ENCODE measurements at places on chromosomes 12 and 14.

DNA sequence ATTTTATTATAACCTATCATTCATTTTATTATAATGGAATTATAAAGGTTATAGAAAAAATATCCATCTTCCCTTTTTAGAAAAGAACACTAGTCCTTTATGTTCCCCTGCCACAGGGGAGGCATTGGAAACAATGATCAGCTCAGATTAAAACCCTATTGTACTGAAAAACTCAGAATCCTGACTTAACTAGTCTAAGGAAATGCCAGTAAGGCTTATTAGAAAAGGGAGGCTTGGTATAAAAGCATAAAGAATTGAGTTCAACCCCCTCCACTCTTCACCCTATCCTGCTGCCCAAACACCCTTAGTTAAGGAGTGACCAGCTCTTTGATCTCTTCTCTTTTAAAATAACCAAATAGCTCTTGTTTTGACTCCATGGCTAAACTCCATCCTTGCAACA lies 36.0 kb downstream of the PUS7L start:
- DNase-seq: no peak

GRCh38 chr12:113056631-113057488 lies at the start of gene DTX1:
Gene DTX1, plus strand, starts transcription at chr12:113056730. Its CDS starts 1,463 bp downstream, at chr12:113058193.
- DNase-seq: no peak

DNA sequence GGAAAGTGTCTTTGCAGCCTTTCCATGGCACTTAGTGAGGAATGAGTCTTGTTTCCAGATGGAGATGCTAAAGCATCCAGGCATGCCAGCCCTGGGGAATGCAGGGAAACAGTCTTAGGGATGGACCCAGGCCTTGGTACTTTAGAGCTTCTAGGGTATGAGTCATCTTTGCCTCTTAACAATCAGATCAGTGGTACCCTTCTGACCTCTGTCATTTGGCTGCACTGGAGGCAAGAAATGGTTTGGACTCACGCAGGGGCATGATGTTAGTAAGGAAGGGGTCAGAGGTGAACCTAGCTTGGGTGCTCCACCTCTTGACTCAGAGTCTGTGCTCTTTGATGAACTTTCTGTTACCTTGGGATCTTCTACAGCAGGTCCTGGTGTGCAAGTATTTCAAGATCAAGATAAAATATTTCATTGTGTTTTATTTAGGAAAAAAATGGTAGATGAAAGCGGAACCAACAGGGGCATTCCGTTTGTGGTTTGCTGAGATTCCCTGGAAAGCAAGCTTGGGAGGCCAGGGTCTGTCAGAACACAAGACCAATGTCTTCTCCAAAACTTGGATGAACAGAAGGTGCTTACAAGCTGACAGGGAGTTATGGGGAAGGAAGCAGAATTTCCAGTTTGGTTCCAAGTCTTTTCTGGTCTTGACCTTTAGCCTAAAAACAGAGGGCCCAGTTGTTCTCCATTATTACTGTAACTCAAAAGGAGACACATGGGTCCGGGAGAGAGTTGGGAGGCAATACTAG lies 216.2 kb downstream of the ZFP36L1 start:
- peak; percentile 68 for DNase-seq

DNA sequence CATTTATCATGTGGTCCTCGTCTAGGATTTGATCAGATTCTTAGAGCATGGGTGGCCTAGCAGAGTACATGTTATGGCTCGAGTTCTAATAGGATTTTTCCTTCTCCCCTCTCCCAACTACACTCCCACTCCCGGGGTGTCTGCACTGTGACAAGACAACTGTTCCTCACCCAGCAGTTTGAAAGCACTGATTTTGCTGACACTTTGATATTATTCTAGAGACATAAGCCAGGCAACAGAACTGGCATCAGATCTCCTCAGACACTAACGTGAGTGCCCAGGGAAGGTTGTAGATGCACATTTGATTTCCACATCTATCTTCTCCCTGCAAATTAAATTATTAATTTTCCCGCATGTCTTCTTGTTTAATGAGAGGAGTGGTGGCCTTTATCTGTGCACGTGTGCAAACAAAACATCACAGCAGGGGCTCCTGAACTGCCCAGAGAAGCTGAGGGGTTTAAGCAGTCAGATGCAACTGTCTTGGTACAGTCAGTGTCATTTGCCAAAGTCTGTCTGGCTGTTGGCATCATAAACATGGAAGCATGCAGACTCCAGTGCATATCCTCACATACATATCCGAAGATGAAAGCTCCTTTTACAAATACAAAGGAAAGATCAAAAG lies 491.8 kb downstream of the NPAS3 start:
- no peak for DNase-seq

- DNase-seq: no peak
Observed at GRCh38 chr14:102392506-102392905, 29.8 kb downstream of the TECPR2 start.

DNA sequence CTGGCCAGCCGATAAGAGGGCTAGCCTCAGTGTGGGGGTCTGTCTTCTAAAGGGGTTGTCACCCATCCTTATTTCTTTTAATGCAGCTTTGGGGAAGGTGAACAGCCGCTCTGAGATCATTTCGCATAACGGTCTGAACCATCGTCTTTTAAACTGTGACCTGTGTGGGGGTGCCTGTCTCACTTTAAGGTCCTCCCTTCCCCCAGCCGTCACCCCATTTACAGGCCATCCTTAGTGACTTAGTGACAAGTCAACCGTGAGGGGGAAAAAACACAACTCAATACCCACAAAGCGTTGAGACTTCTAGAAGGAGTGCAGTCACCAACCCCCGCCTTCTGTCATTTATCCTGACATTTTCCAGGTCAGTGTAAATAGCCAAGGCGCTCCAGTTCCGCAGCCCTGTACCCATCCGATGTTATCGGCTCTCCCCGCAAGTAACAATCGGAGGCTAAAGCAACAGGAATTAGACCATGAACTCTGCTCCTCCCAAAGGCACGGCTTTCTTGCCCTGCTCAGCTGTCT lies 505 bp upstream of the DENND5B start:
- DNase-seq: peak; percentile 11

DNA sequence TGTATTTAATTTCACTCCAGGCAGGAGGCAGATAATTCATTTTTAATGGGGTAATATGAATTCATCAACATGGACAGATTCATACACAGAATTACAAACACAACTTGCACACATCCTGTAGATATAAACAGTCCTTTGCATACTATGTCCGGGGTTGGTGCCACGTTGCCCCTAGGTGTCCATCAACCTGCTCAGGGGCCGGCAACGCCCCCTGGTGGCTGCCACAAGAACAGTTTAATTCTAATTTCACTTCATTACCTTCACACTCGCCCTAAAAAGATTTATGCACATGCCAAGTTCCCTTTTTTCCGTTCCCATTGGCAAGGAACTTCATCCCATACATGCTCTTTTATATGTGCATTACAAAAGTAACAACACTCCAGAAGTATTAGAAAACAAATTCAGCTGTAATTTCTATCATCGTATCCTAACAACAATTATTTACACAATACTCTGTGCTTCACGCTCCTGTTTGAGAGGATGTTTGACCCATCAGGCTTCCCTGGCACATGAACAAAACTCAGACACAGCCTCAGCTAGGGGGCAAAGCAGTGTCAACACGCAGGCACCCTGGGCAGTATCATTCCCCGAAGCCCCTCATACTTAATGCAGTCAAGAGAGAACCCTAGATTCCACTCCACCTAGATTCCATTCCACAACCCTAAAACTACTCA lies 15.5 kb downstream of the MANSC1 start:
- peak; percentile 51 for DNase-seq

GRCh38 chr12:104749545-104749944 lies 208.5 kb downstream of the SLC41A2 start:
- DNase-seq: no peak

- no peak for DNase-seq
Observed at GRCh38 chr12:105256011-105256410, 20.0 kb upstream of the APPL2 start.

DNA sequence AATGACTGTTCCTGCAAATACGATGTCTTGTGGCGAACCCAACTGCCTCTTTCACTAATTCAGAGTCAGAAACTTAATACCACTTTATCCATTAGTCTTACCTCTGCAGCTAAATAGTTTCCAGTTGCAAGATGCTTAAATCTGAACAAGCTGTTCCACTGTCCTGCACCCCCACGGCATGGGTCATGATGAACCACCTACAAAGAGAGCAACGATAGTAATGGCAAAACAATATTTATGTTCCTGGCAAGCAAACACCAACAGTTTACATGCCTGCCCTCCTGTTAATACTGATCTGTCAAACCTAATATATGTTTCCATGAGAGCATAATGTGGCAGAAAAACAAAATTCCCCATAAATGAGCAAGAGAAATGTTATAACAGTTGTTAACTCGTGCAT lies 121.9 kb downstream of the ITPR2 start:
- DNase-seq: no peak

- DNase-seq: no peak
Observed at GRCh38 chr14:61483476-61483875, 162.1 kb downstream of the PRKCH start.

GRCh38 chr14:99529899-99530298 lies 48.7 kb downstream of the CCNK start:
- DNase-seq: no peak

- DNase-seq: peak; percentile 44
Observed at GRCh38 chr12:15592934-15593333, 196.3 kb downstream of the EPS8 start.

- DNase-seq: no peak
Observed at GRCh38 chr12:22268406-22268805, 66.1 kb downstream of the ST8SIA1 start.

GRCh38 chr12:94100990-94101737 lies 47.2 kb upstream of the PLXNC1 start:
- peak; percentile 58 for DNase-seq

DNA sequence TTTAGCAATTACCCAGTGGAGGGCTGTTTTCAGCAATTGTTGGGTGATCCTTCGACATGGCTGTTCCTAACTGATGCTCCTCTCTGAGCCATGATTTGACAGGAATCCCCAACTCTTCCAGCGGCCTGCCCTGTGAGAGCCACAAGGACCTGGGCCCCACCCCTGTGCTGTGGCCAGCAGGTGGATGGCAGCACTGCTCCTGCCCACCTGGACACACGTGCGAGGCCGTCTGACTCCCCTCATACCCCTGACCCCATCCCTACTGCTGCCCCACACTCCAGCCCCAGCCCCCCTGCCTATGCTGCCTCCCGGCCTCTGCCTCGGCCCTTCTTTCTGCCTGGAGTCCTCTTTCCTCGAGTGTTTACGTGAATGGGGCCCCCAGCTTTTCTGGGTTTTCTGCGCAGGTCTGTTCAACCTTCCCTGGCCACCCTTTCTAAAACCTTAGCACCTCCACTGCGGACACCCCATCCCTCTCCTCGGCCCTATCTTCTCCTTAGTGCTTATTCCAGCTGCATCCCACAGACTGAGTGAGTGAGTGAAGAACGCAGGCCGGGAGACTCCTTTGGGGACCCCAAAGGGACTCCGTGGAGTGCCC lies 111.4 kb downstream of the DICER1 start:
- no peak for DNase-seq

- peak; percentile 8 for DNase-seq
Observed at GRCh38 chr12:117832459-117833457, 136.0 kb downstream of the KSR2 start.

DNA sequence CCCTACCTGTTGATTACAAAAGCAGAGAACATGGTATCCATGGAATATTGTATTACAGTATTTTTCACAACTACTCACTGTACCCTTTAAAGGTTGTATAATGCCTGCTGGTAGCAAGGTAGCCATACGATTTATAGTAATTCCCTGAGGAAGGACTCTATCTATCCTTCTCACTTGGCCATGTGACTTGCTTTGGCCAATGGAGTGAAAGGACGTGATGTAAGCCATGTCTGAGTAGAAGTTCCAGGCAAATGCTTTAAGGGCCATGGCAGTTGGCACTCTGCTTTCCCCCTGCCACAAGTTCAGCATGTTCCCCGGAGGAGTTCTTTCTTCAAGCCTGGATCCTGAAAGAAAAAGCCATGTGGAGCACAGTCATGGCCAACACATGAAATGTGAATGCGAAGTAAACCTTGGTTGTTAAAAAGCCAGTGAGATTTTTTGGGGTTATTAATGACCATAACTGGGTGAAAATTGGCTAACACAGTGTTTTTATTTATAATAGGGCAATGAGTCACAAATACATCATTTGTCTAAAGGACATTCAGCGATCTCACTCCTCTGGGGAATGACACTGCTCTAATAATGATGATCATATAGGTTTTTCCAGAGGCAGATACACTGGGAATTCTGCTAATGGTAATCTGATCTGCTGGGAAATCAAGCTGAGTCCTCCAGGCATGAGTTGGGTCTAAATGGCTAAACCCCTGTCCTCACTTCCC lies 67.4 kb upstream of the SLC38A2 start:
- DNase-seq: peak; percentile 92
